HT1080 (cell line): ENCODE measurements at places on chromosomes 7 and 10. TPM values are rescaled to one million over a fixed set of nuclear protein-coding genes. Genes with fewer than 3 reads are reported as not detected.

The CCL24 gene
- not detected in 2 replicates for total RNA-seq

The TACR2 gene
- not detected in 2 replicates for total RNA-seq

The GPR158 gene
- total RNA-seq = 9.4 and 10.9 TPM in 2 replicates

The SPDYE9 gene
- not detected in 2 replicates for total RNA-seq

The GRID1 gene
- 2.6 and 5.4 TPM in 2 replicates for total RNA-seq

The HOXA3 gene
- not detected in 2 replicates for total RNA-seq

The AKR1E2 gene
- total RNA-seq = not detected in 2 replicates

The RNF133 gene
- 0.08 and 0.33 TPM in 2 replicates for total RNA-seq

The CACNB2 gene
- 0.03 TPM in 1 of 2 replicates, not detected in the other for total RNA-seq

The AASS gene
- total RNA-seq = 6.9 and 10.7 TPM in 2 replicates

The PNLIPRP2 gene
- total RNA-seq = not detected in 2 replicates

The PLAC9 gene
- 0.13 TPM in 1 of 2 replicates, not detected in the other for total RNA-seq

The ZPBP gene
- total RNA-seq = not detected in 2 replicates

The SEPTIN7 gene
- total RNA-seq = 180 and 266 TPM in 2 replicates
